ENCODE measurements at places on chromosomes 7 and 10.

GRCh38 chr10:3874990-3875841, 90.2 kb upstream of the KLF6 start:
- peak; percentile 55 for DNase-seq

DNA sequence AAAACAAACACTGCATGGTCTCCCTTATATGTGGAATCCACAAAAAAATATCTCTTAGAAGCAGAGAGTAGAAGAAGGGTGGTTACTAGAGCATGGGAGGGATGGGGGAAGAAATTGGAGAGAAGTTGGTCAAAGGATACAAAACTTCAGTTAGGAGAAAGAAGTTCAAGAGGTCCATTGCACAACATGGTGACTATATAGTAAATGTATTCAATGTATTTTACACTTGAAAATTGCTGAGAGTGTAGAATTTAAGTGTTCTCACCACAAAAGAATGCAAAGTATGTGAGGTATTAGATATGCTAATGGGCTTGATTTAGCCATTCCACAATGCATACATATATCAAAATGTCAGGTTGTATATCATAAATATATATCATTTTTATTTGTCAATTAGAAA, 232.0 kb upstream of the CELF2 start:
- no peak for DNase-seq

DNA sequence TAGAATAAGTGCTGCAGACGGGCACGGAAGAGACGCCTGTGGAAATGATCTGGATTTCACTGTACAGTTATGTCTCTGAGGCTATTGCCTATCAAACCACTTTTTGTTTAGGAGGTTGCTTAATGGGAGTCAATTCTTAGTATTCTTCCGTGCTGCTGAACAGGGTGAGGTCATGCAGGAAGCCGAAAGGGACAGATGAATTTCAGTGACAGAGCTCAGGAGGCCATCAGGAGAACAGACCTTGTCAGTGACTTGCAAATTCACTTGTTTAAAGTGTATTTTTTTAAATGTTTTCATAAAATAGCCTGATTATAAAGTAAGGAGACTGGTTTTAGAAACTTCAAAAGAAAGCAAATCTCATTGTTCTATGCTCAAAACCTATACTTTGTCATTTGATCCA, 58.9 kb downstream of the XRCC2 start:
- no peak for DNase-seq

DNA sequence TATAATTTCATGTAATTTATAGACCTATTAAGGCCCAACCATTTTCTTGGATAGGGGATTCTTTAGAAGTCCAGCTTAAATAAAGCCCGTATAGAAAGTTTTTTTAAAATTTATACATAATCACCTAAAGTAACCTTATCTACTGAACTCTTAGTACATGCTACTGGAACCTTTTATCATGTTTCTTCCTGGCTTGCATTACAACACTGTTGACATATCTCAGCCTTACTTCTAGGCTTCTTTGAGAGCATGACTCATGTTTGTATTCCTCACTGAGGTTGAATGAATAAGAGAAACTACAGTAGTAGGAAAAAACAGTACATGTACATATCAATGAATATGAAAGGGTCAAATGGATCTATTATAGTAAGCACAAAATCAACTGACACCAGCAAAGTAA, 8.2 kb upstream of the MAGI2 start:
- DNase-seq: peak; percentile 9

- no peak for DNase-seq
Observed at GRCh38 chr7:20541608-20542349, 73.7 kb upstream of the ABCB5 start.

GRCh38 chr7:15433151-15433550, 128.7 kb downstream of the AGMO start:
- DNase-seq: no peak

GRCh38 chr7:36677769-36678437, 46.4 kb downstream of the AOAH start:
- no peak for DNase-seq

GRCh38 chr10:34905200-34905927, 90.3 kb upstream of the PARD3 start:
- DNase-seq: no peak

DNA sequence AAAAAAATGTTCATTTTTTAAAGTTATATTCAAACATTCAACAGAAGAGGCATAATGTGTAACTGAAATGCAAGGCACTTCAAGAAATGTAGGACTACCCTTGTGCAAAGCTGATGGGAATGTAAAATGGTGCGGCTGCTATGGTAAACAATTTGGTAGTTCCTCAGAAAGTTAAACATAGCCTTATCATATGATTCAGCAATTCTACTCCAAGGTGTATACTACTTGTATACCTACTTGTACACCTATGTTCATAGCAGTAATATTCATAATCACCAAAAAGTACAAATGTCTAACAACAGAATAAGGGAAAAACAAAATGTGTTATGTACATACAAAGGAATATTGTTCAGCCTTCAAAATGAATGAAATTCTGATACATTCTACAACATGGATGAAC, 37.3 kb downstream of the TET1 start:
- no peak for DNase-seq

- DNase-seq: no peak
Observed at GRCh38 chr10:21894648-21895342, 108.7 kb downstream of the DNAJC1 start.

- DNase-seq: no peak
Observed at GRCh38 chr7:154795437-154795836, 207.5 kb downstream of the PAXIP1 start.

DNA sequence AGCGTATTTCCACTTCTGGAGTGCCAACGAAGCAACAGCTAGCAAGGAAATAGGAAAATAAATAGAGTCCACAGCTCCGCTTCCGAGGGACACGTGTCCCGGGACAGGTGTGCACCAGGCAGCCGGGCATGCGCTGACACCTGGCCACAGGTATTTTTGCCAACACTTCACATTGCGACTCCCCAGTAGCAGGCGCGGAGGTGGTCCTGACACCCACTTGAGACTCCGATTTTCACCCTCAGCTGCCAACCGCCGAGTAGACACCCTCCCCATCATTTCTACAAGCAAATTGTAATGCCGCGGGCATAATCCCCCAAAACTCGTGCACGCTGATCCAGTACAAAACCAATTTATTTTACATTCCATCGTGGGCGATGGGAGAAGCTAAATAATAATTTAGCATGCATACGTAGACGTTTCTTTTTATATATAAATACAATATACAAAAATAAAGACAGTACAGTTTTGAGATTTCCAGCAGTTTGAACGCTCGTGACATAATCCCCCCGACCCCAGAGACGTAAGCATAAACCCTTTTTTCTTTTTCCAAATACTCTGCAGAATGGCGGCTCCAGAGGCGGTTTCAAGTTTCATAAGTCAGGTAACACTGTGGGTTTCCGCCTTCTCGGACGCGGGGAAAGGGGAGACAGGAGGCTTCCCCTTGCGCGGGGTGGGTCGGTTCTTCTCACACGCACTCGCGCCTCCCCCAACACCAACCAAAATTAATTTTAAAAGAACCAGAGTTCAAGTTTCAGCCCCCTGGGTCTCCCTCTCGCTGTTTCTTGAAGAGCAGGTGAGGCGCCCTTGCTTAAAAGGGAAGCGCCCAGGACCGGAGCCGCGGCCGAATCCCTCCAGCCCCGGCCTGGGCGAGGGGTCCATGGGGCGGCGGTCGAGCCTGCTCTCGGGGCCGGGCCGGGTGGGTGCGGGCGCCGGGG, 5.7 kb downstream of the MNX1 start:
- no peak for DNase-seq

GRCh38 chr10:96272316-96273280, 1.2 kb upstream of the BLNK start:
- no peak for DNase-seq

DNA sequence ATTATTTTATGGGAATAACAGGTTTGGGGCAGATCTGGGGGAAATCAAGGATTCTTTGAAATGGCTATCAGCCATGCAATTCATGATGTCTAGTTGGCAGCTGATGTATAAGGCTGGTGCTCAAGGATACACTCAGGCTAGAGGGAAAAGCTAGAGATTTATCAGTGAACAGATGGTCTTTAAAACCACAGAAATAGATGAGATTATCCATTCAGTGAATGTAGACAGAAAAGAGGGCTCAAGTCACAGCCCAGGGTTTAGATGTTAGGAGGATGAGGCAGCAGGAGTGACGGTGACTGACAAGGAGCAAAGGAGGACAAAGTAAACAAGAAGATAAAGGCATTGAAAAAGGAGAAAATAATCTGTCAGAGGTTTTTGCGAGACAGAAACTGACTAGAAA, 238.7 kb downstream of the CDK14 start:
- no peak for DNase-seq

DNA sequence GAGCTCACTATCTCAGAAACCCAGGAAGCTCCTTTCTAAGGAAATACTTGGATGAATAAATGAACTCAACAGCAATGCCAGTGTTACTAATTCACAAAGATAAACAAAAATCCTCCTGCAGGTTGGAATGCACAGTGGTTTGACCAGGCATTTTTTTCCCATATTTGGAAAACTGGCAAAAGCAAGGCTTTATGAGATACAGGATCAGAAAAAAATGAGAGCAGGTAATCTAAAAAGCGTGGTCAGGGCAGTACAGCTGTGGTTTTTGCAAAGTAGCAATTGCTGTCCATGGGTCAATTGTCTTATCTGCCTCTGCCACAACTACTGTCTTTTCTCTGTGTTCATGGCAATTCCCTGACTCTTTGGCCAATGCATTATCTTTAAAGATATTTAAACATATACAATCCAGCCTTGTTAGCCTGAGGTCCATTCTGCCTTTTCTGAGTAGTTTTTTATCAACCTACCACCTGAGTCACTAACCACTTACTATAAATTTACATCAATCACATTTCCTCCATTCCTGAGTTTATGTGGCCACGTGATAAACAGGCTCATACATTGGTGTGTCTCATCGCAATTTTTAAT, 564.5 kb upstream of the IGFBP3 start:
- DNase-seq: peak; percentile 22

GRCh38 chr10:92011560-92012214, 88.1 kb downstream of the BTAF1 start:
- peak; percentile 52 for DNase-seq

DNA sequence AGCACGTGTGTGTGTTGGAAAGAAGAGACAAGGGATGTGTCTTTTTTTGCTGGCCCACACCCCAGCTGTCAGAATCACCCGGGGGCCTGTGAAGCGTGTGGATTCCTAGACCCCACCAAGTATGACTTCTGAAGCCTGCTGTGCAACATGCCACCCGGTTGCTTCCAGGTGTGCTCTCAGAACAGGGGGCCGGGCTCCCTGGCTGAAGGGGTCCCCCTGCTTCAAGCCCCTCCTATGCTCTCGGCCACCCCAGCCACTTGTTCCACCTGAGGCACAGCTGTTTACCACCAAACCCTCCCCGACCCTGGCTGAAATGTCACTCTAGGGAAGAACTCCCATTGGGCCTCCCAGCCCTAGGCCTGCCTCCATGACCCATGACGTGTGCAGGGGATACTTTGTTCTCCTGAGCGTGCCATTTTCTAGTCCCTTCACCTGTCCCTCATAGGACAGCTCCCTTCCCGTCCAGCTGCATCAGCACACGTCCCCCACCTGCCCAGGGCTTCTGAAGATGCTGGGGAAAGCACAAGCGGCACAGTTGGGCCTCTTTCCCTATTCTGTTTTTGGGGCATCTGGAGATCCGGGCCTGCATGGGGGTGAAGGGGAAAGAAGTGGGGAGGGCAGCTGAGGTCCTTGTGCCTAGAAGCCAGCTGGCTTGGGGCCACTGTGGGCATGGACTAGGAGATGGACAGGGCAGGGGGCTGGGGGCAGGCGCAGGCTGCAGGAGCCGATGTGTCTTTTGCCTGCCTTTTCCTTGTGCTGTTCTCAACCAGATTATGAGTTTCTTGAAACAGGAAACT, 33.3 kb downstream of the CRHR2 start:
- no peak for DNase-seq

DNA sequence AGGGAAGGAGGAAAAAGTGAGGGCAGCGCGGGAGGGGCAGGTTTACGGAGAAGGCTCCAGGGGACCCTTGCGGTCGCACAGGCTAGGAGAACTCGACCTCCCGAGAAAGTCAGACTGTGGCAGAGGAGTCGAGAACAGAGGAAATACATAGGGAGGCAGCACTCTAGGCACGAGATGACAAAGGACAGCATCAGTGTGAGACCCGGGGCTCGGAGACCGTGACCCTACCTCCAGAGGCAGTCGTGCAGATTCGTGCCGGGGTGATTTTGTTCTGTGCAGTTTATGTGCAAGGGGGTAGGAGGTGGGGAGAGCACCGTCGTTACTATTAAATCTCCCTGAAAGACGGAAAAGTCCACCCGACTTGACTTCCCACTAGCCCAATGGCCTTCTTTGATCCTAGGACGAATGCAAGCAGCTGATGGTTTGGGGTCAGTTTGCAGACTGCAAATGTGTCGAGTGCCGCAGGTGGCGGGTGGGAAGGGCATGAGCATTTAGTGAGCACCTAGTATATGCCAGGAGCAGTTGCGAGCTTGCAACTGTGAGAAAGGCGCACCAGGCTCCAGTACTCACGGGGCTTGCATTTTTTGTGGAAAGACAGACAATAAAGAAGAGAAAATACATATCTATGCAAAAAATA, 674 bp upstream of the OSBPL3 start:
- DNase-seq: peak; percentile 81

DNA sequence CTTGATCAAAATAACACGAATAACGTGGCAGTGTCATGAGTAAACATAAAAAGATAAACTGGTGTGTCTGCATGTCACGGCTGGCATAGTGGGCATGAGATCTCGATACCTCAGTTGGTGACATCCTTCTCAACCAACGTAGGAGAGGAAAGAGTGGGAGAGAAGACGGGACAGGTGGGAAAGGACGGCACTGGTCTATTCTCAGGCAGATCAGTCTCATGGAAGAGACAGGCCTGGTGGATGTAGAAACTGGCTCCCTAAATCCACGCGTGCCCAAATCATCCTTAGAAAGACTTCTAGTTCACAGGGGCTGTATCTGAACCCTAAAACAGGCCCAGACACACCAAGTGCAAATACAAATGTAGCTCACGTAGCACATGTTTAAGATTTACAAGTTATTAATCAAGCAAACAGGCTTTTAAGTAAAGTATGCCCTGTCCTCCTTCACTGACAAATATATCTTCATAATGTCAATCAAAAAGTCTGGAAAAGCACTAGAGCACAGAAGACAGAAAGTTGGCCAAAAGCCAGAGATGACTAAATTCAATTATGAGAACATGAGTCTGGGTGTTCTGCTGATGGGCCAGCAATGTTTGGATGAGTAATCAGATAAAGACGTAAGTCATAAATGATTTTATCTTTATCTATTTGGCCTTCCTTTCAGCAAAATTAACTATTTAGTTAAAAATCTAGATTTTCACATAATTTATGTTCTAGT, 56.3 kb downstream of the SFMBT2 start:
- DNase-seq: peak; percentile 11

GRCh38 chr7:85328456-85328998, 141.7 kb upstream of the SEMA3D start:
- no peak for DNase-seq
